ENCODE measurements at places on chromosomes 11 and 22. TPM values are rescaled to one million over a fixed set of nuclear protein-coding genes. Genes with fewer than 3 reads are reported as not detected.

F2 gene
- total RNA-seq: 2.7 TPM

PYGM gene
- total RNA-seq: 0.30 TPM

LMNTD2 gene
- total RNA-seq: 2.1 TPM

SCGB1A1 gene
- not detected for total RNA-seq

PANX1 gene
- 22.8 TPM for total RNA-seq

HPS4 gene
- 17.1 TPM for total RNA-seq

THY1 gene
- total RNA-seq: 20.1 TPM

Data from A549 treated with DMSO at 1 μM for 4 hours (cell line).